ENCODE measurements at places on chromosomes 13 and 19.

DNA sequence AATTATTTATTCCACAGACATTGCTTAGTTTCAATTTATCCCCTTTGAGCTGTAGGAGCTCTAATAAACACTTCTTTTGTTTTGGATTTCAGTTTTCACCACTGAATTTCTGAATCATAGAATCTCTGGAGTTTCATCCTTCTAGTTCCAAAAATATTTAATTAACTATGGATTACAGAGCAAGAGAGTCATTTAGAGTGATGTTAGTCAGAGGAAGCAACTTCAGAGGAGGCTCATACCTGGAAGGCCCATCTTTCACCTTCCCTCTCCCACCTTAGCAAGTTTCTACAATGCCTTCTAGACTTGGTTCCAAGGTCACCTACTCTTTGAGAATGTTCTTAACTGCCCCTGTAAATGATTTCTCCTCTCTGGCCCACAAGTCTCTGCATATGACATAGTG, 353.2 kb downstream of the SPRY2 start:
- no peak for DNase-seq

- DNase-seq, result no peak
Measured at GRCh38 chr19:53981376-53981951, 10.0 kb upstream of the CACNG6 start.

DNA sequence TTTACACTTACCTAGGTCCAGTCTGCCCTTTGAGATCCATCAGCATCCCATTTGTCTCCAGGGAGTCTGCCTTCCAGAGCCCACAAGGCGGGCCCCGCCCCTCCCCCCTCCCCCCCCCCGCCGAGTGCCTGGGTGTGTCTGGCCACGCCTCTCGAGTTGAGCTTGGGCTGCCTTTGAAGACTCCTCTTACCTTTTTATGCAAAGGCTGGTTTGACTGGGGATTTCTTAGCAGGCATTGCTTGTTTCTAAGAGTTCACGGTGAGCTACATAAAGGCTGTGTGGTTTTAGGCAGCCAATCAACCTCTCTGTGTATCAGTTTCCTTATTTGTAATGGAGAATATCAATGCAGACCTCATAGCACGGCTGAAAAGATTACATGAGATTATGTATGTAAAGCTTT, 11.3 kb downstream of the GPR12 start:
- no peak for DNase-seq

DNA sequence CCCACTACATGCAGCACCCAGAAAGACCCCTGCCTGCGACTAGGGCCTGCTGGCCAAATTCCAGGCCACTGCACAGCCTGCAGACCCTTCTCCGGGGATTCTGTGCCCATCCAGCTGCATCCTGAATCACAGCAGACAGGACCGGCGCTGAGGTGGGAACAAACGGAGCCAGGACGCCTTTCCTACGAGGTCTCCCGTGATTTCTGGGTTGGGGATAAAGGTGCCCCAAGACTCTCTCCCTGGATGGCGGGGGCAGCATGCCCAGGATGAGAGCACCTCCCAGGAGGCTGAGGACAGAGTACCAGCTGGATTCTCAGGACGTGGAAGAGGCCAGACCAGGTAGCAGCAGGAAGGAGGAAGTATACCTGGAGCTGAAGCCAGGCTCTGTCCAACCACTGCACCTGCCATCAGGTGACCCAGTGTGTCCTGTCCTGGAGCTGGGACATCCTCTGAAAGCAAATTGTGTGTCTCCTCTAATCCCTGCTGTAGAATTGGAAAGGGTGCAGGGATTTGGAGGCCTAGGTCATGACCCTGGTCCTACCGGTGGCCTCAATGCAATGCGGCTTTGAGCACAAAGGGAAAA, 3.4 kb upstream of the FUT5 start:
- DNase-seq, result no peak

- no peak for DNase-seq
Measured at GRCh38 chr19:18765224-18765623, 25.9 kb downstream of the COMP start.

GRCh38 chr19:3383121-3383722, 16.8 kb downstream of the NFIC start:
- DNase-seq, result no peak

GRCh38 chr13:65063753-65064152, 2166.4 kb downstream of the PCDH9 start:
- DNase-seq, result no peak

DNA sequence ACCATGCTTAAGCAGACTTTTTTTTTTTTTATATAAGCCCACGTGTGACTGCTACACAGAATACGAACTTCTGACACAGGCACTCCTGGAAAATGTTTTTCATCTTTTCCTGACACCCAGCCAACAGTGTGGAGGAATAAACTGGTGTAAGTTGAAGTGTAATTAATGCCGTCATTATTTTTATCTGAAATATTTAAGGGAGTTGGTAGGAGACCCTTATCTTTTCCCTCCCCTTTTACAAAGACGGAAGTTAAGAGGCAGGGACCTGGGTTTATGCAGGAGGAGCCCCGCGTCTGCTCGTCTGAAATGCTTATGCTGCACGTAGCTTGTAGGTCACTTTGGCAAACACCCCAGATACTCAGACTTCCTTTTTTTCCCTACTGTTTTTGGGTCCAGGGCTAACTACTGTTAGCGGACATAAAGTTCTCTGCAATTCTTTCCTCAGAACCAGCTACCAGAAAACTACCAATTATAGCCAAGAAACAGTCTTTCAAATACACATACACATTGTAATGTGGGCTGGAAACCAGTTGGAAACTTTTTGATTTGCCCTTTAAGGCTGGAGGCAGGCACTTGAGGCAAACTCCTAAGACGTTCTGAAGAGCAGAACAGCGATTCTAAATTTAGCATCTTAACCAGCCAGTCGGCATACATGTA, 50.8 kb downstream of the EFNB2 start:
- no peak for DNase-seq

DNA sequence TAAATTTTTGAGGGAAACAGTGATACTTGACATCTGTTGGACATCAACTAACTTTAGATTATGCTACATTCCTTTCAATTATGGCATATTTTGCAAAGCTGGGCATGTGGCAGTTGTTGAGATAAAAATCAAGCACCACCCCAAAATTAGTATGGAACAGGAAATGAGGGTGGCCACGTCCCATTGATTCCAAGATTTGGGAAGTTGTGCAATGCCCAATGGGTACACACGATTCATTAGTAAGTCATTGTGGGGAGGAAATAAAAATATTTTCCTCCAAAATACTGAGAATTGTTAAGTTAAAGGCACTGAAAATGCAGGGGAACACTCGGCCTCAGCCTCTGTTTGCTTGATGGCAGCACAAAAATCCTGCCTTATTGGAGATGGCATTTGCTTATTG, 7.6 kb downstream of the ERICH6B start:
- no peak for DNase-seq

DNA sequence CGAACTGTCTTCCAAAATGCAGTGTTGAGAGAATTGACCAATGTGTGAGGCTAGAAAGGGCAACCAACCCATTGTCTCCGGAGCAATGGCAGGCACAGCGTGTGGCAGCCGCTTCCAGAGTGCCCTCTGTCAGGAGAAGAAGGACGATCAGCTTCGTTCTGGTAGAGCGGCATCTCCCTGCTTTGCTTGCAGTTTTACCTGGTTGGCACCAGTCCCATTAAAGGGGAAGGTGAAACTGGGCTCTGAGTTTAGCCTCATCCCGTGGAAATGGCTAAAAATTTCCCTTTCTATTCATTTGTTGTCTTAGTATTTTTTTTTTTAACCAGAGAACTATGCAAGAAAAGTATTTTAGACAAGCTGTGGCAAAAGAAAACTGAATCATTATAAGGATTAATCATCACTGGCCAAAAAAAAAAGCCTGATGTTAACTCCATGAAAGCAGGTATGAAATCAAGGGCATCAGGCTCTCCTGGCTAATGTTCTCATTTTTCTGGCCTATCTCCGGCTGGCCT, 81.5 kb upstream of the SLC7A1 start:
- DNase-seq, result no peak

DNA sequence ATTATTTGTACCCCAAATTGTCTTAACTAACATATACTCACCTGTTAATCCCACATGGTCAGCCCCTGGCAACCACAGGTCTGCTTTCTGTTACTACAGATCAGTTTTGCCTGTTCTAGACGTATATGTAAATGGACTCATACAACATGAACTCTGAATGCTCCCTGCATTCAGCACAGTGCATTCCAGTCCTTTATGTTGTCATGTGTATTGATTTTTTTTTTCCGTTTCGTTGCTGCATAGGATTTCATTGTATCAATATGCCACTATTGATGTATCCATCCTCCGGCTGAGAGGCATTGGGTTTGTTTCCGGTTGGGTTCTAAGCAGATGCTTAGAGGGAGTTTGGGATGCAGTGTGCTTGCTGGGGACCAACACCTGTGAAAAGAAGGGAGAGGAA, 36.1 kb upstream of the TNFRSF19 start:
- no peak for DNase-seq

- no peak for DNase-seq
Measured at GRCh38 chr13:67330149-67330548, 100.0 kb upstream of the PCDH9 start.

GRCh38 chr13:22223411-22223810, 552.5 kb downstream of the FGF9 start:
- DNase-seq, result no peak

DNA sequence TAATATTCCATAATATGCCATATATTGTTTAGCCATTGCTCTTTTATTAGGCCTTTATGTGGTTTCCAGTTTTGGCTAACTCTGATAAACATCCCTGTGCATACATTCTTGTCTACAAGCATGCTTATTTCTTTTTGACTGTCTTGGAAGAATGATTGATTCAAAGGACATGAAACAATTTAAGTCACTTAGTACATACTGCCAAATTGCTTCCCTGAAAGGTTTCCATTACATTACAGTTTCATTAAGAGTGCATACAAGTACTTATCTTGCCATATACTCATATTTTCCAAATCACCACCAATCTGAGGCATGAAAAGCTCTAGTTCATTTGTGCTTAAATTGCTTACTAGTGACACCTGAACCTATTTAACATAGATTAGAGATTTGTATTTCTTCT, 113.9 kb downstream of the OXGR1 start:
- no peak for DNase-seq

GRCh38 chr19:1123381-1123780, 19.6 kb downstream of the GPX4 start:
- DNase-seq, result no peak

- DNase-seq, result no peak
Measured at GRCh38 chr13:101346942-101347728, 69.2 kb downstream of the NALCN start.

GRCh38 chr13:86856991-86857390, 814.2 kb upstream of the SLITRK5 start:
- DNase-seq, result no peak

- no peak for DNase-seq
Measured at GRCh38 chr19:10399878-10400277, 3.5 kb downstream of the CDC37 start.

- DNase-seq, result no peak
Measured at GRCh38 chr13:31814536-31814935, 75.2 kb downstream of the RXFP2 start.

- no peak for DNase-seq
Measured at GRCh38 chr13:102704238-102705058, 9.6 kb upstream of the METTL21C start.

- no peak for DNase-seq
Measured at GRCh38 chr19:45469945-45470761, 2.4 kb downstream of the FOSB start.

GRCh38 chr13:107266657-107267056, 698.7 kb upstream of the ARGLU1 start:
- no peak for DNase-seq

- no peak for DNase-seq
Measured at GRCh38 chr19:31955061-31955460, 390.3 kb upstream of the ZNF507 start.

- DNase-seq, result no peak
Measured at GRCh38 chr13:110499621-110500281, 61.8 kb downstream of the RAB20 start.

- DNase-seq, result no peak
Measured at GRCh38 chr13:51770681-51771417, 33.1 kb downstream of the DHRS12 start.

DNA sequence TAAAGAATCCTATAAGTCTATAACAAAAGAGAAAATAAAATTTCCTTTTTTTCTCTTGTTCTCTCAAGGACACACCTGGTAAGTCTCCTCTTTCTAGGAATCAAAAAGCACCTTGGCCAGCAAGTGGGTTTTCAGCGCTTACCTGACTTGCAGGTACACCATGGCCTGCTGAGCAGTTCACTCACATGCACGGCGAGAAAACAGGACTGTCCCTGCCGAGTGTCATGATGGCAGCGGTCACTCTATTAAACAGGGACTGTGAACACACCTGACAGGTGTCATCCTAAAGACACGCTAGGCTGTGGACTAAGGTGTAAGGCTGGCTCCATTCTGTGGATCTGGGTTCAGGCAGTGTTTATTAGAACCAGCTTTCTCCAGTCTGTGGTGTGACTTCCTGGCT, 170.2 kb downstream of the TEX29 start:
- no peak for DNase-seq

DNA sequence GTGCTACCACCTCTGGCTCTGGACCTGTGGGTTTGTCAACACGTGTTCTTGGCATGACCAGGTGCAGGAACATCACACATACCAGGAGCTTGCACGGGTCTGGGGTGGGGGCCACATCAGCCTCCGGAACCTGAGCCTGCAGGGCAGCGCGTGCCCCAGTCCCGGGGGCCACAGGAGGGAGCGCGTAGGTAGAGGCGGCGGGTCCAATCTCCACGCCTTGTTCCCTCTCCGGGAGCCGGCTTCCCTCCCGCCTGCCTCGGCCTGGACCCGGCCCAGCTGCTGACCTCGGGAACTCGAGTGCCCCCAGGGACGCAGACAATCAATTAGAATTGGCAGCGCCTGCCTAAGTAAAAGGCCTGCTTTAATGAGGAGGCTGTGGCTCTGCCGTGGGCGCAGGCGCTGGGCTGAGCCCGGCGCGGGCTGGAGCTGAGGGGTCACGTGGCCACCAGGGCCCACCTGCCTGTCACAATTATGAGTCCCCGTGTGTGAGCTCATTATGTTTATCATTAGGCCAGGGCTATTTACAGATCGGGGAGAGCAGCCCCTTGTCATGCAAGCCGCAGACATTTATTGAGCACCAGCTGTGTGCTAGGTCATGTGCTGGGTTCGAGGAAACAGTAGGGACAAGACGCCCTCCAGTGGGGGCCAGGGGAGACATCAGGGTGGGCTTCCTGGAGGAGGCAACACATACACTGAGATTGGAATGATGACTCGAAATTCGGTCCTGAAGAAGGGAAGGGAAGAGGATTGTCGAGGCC, 32.2 kb upstream of the TNFAIP8L1 start:
- no peak for DNase-seq

DNA sequence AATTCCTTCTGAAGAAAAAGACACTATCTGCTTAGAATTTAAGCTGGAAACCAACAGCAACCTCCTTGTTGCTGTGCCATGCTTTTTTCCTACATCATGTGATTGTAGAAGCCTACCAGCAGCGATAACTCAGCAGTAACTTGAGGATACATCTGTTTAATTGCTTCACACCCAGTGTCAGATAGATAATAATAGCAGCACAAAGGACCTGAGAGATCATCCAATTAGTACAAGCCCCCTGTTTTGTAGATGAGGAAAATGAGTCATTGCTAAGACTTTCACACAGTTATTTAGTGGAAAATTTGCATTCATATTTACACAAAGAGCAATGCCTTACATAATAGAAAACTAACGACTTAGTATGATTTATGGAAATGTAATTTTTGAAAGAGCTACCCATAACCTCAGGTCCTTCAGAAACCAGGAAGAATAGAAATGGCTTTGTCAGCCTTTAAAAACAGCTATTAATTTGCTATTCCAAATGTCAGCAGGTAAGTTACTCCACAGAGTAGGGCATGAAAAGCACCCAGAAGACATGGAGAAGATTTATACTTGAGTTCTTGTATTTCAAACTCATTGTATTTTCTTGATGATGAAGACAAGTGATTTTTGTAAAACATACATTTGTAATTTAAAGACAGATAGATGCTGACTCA, 93.7 kb upstream of the SGCG start:
- DNase-seq, result no peak
